ENCODE measurements at places on chromosomes 4 and X.

DNA sequence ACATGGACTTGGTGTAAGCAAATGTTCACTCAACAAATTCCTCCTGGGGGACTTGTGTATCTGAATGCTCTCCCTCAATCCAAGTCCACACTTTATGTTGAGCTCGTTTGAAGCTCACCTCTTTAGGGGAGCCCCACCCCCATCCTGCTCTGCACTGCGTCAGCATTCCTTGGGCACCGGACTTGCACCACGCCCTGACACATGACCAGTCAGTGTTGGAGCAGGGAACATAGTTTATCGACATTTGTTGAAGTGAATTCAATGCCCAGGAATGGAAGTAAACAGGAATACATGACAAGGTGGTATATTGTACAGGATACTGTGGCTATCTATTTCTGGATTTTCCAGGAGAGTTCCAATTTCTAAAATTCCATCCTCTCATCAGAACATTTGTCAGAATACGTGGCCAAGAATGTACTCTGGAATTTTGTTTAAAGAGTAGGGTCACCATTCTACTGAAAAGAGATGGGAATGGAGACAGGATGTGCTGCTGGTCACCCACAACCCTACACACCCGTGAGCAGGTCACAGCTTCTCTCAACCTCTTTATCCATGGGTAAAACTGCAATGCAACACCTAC lies 60.0 kb upstream of the LNX1 start:
- DNase-seq = no peak

GRCh38 chrX:154397888-154398667 lies at the start of gene RPL10:
Gene RPL10, plus strand, starts transcription at chrX:154398377. Its CDS starts 143 bp downstream, at chrX:154398520.
- peak; percentile 97 for DNase-seq

- DNase-seq = no peak
Measured at GRCh38 chrX:120999413-120999812, 13.9 kb upstream of the CT47A1 start.

DNA sequence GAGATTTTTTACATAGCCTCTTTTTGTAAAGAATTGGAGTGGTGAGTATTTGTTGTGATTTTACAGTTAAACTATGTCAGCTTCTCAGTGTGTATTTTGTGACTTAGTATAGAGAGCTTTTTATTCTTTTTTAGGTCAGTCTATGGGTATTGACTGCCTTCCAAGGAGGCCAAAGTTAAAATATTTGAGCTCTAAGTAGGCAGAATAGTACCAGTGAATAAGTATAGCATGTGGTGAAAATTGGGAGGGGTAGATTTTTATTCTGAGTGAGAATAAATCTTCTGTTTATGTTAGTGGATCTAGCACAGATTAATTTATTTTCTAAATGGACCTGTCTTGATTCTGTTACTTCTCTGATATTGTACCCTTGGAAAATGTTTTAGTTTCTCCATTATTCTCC lies 37.5 kb downstream of the HERC3 start:
- no peak for DNase-seq

- DNase-seq = no peak
Measured at GRCh38 chr4:15376594-15376993, 51.2 kb upstream of the C1QTNF7 start.

DNA sequence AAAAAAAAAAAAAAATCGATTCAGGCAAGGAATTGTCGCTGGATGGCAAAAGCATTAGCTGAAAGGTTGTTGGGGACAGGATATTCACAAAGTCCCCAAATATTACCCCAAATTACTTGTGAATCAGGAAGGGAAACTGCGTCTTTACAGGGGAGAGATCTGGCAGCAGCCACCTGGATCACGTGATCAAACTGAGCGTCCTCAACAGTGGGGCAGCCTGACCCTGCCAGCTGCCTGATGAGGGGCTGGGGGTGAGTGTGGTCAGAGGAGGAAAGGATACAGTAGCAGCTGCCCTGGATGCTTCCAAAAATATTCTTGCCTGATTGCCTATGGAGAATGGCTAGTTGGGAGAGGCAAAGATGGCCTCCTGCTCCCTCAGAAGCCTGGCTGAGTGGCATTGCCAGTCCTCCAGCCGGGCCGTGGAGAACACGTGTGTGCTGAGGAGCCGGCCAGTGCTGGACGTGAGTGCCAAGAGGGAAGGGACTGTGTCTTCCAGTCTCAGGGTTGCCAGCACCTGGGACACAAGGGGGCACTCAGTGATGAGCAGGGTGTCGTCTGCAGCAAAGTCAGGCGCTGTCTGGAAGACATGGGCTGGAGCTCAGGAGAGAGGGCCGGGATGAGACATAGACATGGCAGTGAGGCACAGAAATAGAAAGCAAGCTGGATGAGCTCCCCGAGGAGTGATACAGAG lies 3.0 kb upstream of the LAGE3 start:
- no peak for DNase-seq

DNA sequence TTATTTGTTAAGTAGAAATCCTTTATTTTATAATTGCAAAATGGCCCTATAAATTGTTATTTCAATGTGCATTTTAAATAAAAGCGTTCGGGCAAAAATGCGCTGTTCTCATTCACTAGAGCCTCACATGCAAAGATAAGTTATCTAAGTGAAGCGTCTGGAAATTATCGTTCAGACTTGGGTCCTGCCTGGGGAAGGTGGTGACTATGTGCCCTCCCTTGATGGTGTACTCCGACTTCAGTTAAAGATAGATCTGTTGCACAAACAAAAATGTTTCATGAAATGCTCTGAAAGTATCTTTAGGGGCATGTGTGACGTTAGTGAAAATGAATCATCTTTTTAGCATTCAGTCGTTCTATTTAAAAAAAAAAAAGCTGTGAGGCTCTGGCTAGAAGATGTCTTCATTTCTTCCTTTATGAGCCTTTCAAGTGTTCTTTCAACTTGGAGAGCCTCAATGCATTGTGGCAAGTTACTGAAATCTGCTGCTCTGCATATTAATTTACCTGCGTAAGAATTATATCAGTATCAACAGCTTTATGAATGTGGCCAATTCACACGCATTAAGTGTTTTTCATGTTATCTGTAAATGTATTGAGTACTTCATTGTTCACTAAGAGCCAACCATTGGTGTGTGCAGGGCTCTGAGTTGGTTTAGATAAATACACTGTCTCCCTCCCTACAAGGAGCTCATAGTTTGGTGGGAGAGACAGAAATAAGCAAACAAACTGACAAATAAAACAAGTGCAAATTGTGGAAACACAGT lies 83.0 kb downstream of the AFF1 start:
- DNase-seq = no peak

- no peak for DNase-seq
Measured at GRCh38 chr4:61400439-61401038, 200.4 kb downstream of the ADGRL3 start.

DNA sequence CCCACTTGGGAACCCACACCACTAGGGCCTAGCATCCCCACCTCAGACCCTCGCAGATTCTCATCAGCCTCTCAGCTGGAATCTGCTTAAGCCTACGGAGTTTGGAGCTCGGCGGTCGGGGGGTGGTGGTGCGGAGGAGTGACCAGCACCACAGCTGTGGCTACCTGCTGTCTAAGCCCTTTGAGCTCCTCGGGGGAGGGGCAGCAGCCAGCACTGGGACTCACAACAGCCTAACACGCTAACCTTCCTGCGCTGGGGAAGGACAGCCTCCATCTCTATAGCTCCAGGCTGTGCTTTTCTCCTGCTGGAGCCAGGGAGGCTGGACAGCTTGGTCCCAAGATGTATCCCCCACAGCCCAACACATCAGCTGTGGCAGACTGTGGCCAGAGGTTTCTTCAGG lies 281.5 kb downstream of the USP46 start:
- no peak for DNase-seq

GRCh38 chr4:147707892-147708672 lies 23.8 kb upstream of the ARHGAP10 start:
- DNase-seq = peak; percentile 42

DNA sequence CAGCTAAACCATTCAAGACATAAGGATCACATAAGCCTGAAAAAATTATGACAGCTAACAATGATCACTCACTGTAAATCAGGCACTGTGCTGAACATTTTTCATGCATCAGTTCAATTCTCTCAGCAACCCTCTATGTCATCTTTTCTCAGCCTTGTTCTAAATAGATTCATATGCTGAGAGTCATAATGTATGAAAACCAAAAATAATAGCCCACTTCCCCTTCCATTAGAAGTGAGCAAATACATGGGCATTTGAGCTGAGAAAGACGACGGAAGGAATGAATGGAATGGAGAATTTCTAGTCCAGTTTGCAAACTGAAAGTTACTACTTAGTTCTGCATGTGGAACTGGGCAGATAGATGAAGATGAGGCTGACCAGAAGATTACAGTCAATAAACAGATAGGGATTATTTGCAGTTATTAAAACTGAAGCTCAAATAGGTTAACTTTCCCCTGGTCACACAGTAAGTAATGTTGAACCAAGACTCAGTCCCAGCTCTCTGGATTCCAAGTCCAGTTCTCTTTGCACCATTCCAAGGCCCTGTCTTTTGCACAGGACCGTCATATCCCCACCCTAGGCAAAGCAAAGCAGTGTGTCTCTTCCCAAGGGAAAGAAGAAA lies 1.6 kb upstream of the SH3RF1 start:
- no peak for DNase-seq

DNA sequence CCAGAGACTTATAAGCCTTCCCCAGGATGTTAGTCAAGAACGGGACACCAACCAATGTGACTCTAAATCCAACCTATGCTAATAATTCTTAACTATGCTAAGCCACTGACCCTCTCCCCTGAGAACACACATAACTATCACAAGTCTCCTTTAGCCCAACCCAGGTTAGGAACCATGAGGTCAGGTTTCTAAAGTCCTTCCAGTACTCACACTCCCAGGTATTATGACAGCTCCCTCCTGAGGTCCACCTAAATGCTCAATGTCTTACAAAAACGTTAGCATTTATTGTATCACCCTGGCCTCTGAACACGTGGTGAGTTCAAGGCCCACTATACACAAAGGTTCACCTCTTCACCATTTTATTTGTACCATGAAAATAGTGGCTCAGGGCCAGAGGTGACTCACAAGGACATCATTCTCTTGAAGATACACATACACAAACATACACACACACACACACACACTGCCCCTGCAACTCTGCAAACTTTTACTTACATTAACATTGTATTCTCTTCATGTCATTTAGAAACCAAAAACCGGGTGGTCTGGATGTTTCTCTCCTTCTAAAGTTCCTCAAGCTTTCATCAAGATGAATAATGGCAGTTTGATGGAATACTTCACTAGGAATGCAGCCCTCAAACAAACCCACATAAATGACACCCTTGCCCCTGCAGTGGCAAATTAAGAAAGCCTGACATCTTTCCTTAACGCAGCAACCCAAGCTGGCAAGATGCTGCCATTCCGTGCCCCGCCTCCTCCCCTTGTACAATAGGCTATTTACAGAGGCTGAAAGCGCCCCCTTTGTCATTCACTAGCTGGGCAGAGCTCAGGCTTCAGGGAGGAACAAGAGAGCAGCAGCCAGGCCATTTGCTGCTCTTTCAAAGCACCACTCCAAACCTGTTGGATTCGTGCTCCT lies 17.7 kb downstream of the ACSL1 start:
- peak; percentile 34 for DNase-seq

DNA sequence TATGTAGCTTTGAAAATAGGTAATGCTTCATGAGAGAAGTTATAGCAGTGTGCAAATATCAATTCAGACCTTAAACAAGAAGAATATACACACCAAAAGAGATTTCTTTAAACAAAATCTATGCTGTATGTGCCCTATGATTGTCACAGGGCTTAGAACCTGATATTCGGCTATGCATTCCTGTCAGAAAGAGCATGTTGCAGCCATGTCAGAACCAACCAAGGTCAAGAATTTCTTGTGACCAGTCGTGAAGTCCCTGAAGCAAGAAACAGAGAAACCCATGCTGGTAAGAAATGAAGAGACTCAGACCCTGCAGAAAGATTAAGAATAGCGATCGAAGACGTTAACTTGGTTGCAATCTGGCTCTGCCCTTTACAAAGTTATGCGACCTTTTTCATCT lies 210.3 kb upstream of the SPIN4 start:
- peak; percentile 12 for DNase-seq

- no peak for DNase-seq
Measured at GRCh38 chr4:3522651-3523050, 9.6 kb downstream of the LRPAP1 start.

DNA sequence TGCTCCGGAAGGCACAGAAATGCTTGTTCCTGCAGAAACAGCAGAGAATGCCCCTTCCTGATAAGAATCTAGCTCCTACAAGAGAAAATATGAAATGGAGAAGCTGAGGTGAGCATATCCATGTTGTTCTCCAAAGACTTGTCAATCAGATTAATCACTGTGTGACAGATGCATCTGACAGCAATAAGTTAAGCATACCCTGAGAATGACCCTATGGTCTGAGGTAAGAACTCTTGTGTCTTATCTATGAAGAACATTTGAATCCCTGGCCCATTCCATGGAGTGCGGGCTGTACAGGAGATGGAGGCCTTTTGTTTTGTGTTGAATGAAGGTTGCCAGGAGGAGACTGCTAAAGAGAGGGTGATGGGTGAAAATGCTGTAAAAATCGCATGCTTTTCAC lies 21.5 kb upstream of the ASB5 start:
- DNase-seq = no peak

GRCh38 chrX:38929966-38930421 lies 128.7 kb downstream of the MID1IP1 start:
- no peak for DNase-seq

- DNase-seq = no peak
Measured at GRCh38 chr4:107718351-107718965, 1.6 kb downstream of the PAPSS1 start.

- no peak for DNase-seq
Measured at GRCh38 chrX:4935401-4935800, 1222.0 kb upstream of the PRKX start.

- no peak for DNase-seq
Measured at GRCh38 chr4:7002336-7002735, 40.8 kb upstream of the TADA2B start.

DNA sequence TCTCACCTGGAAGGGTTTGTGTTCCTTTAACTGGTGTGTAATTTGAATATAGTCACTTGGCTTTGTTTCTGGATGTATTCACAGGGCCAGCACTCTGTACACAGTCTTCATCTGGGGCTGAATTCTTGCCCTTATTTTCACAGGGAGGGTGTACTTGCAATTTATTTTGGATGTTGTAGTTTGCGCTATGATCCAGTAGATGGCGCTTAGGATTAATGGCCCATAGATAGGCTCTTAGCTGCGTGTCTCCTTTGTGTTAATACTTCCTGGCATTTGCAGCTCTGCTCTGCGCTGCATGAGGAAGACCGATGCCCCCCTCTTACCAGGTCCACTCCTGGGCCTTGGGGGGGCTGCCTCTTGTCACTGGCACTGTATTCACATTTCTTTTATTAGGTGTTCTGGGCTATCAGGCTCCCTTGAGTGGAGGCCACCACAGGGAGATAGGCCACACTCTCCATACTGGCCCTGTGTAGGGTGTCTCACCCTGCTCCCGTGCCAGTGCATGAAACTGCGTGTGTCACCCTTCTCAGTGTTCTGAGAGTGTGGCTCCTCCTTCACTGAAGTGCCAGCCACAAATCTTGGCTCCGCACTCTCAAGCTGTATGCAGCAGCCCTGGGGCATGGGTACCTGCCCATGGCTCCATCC lies 562.2 kb downstream of the ZIC3 start:
- DNase-seq = peak; percentile 9

GRCh38 chrX:68994135-68994890 lies 165.5 kb downstream of the EFNB1 start:
- DNase-seq = no peak
